B cell (primary cell): ENCODE measurements at places on chromosomes 3 and 15. TPM values are rescaled to one million over a fixed set of nuclear protein-coding genes. Genes with fewer than 3 reads are reported as not detected.

- no peak for DNase-seq
Observed at GRCh38 chr3:193598202-193598601, 5.2 kb downstream of the OPA1 start.

GRCh38 chr3:12473511-12473910, 10.8 kb upstream of the TSEN2 start:
- no peak for DNase-seq

- DNase-seq = no peak
Observed at GRCh38 chr3:96169111-96169766, 645.2 kb upstream of the EPHA6 start.

- DNase-seq = no peak
Observed at GRCh38 chr15:38228618-38229017, 24.0 kb upstream of the SPRED1 start.

- no peak for DNase-seq
Observed at GRCh38 chr3:102304550-102304949, 130.3 kb upstream of the ZPLD1 start.

- no peak for DNase-seq
Observed at GRCh38 chr3:13121553-13122001, 48.3 kb upstream of the IQSEC1 start.

GRCh38 chr3:196272826-196273225, 14.7 kb downstream of the PCYT1A start:
- no peak for DNase-seq

GRCh38 chr15:35850284-35850683, 304.3 kb upstream of the DPH6 start:
- DNase-seq = no peak

GRCh38 chr3:186413615-186414415, 51.8 kb upstream of the DGKG start:
- peak; percentile 58 for DNase-seq

PSTPIP1 gene
- 67.1 and 69.0 TPM in 2 replicates for total RNA-seq

CACNA1D gene
- 0.07 TPM in 1 of 2 replicates, not detected in the other for total RNA-seq

CLDN1 gene
- not detected in 2 replicates for total RNA-seq

VEPH1 gene
- total RNA-seq = not detected in 2 replicates

SNX22 gene
- total RNA-seq = 43.0 and 44.9 TPM in 2 replicates

RHOV gene
- total RNA-seq = 0.41 and 0.54 TPM in 2 replicates
